Retina (tissue), 1 donor: ENCODE measurements at places on chromosomes 13 and 19.

DNA sequence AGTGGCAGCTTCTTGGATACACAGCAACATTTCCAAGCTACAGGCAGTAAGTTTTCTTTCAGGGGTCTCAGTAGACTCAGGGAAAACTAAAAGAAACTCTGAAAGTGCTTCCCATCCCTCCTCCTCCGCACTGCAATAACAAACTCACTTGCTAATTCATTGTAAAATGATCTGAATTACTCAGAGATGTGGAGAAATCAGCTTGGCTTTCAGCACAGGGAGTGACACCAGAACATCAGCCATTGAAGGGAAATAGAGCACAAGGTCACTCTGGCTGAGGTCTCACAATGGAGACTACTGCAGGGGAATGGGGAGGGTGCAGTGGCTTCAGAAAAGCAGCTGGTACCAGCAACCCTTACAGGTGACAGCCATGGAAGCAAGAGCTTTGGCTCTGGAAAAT, 137.3 kb upstream of the SERP2 start:
- DNase-seq, result no peak

DNA sequence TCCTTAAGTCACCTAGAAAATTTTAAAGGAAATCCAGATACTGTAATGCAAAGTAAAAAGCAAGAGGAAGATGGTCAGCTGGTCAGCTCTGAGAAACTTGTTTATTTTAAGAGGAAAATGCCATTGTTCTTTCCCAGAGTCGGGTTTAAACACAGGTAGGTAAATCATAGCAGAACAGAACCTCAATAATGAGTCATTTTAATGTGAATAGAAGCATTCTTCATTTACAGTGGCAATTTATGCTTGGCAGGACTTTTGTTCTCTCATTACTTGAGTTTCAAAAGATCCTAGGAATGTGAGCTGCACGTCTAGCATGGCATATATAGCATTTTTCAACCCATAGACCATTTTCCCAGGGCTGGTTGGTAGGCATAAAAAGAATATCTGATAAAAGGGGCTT, 132.3 kb downstream of the LIG4 start:
- peak; percentile 23 for DNase-seq

DNA sequence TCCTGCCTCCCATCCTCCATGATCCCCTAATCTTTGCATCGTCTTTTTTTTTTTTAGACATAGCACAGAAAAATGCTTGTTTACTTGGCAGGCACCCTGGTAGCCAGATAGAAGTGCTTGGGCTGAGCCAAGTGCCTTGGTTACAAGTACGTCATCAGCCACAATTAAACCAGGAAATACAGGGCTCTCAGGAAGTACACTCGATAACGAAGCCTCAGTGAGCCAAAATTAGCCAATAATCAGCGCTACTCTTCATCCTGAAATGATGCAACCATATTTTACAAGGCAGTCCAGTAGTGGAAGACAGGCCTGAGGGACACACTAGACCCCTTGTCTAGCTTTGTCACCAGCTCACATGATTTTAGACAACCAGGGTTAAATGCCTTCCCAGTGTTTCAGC, 194.0 kb upstream of the NBEA start:
- DNase-seq, result no peak

DNA sequence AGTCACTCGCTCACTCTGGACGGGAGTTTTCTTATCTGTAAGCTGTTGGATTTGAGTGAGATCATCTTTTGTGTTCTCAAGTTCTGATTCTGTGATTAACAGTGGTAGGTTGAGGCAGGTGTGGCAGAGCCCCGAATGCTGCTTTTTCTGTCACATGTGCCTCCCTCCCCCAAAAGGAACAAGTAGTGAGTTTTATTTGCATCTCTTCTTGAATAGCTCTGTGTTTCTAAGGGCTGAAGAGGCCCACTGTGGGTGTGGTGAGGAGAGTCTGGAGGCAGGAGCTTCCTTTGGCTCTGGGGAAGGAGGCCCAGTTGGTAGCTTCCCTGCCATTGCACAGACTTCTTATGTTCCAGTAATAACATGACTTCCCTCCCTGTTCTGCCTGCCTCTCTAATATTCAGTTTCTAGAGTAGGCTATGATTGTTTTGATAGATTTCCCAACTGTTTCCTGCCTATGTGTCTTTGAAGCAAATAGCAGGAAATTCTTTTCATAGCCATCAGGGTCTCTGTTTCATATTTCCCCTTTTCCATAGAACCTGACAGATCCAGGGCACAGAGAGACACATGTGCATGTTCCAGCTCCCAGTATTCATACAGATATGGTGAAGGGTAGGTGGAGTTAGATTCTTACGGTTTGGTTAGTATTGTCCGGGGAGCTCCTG, 23.9 kb upstream of the CXCL17 start:
- no peak for DNase-seq

DNA sequence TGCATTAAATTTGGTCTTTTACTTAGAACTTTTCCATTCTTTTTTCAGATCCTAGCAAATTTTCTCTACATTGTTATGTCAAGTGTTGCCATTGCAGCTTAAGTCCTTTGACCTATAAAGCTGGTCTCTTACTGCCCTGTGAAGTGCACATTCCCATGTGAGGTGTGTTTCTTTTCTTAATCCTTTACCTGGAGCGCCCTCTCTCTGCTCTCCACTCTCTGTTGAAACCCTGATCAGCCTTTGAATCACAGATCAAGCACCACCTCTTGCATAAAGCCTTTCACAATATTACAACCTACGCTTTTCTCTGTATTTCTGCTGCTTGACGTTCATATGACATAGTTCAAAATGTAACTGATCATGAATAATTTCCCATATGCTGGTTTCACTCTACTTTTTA, 84.8 kb downstream of the PCDH17 start:
- DNase-seq, result no peak

DNA sequence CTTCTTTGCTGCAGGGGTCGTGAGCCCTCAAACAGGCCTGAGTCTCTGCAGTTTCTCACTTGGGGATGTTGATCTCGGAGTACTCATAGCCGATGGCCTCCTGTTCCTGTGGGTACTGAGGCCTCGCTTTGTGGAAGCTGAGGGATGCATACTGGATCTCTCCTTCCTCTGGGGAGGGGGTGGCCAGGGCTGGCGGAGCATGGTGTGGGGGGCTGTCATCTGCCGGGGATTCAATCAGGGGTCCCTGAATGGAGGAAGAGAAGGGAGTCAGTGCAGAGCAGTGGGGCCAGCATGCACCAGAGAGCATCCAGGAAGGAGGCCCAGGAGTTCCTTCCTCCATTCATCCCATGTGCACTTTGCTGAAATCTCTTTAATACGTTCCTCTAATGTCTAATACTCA, 10.0 kb downstream of the SIGLEC12 start:
- DNase-seq, result no peak

- no peak for DNase-seq
These were observed 165.7 kb upstream of the KL start for GRCh38 chr13:32850316-32851052.

DNA sequence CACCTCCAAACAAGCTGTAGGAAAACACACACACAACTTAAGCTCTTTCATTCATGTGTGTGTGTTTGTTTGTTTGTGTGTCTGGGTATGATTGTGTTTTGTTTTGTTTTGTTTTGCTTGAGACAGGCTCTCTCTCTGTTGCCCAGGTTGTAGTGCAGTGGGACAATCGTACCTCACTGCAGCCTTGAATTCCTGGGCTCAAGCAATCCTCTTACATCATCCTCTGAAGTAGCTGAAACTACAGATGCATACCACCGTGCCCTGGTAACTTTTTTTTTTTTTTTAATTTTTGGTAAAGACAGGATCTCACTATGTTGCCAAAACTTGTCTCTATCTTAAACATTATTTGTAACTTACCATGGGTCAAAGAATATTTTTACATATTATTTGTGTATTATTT, 431.7 kb downstream of the SLITRK1 start:
- DNase-seq, result no peak

DNA sequence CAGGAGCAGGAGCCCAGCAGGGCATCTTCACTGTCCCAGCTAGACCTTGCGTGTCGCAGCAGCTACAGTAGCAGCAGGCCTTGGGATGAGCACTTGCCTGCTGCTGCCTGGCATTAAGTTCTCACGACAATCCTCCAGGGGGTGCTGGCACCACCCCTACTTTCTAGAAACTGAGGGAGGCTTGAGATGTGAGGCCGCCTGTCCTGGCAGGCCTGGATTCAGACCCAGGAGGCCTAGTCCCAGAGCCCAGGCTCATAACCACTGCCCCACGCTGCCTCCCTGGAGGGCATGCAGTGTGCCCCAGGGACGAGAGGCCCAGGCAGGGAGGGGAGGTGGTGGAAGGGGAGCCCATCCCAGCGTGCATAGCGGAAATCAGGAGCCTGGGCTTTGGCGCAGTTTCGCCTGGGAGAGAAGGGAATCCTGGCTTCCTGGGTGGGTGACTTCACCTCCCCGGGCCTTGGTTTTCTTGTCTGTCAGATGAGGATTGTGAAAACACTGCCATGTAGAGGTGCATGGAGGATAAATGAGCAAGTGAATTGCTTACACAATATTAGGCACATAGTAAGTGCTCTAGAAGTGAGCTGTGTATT, 26.1 kb downstream of the PPP5C start:
- DNase-seq, result no peak

- no peak for DNase-seq
These were observed 13.3 kb upstream of the PRKD2 start for GRCh38 chr19:46730187-46730586.

- DNase-seq, result no peak
These were observed 190.3 kb downstream of the STK24 start for GRCh38 chr13:98386637-98387036.

- peak; percentile 60 for DNase-seq
These were observed 69.5 kb downstream of the DACH1 start for GRCh38 chr13:71797517-71797916.

DNA sequence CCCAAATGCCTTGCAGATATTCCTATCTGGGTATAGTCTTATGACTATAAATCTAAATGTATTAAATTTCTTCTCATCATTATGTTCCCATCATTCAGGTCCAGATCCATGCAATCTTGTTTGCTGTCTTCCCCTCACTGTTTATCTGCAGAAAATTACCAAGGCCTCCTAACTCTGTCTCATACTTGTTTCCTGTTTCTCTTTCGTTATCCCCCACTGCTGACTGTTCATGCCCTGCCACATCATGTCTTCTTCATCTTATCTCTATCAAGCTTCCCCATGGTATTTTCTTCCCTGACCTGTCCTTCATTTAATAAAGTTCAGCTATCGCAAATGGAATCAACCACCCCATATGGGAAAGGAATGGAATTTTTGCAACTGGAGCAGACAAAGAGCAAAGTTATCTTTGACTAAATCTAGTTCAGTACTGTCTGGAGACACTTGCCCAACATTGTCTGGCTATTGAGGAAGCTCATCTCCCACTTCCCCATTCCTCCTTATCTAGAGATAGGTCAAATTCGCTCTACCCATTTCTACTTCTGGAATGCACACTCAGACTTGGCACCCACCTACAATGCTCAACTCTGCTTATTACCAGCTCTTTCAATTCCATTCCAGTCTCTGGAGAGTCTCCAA, 1358.1 kb downstream of the EFNB2 start:
- DNase-seq, result no peak

DNA sequence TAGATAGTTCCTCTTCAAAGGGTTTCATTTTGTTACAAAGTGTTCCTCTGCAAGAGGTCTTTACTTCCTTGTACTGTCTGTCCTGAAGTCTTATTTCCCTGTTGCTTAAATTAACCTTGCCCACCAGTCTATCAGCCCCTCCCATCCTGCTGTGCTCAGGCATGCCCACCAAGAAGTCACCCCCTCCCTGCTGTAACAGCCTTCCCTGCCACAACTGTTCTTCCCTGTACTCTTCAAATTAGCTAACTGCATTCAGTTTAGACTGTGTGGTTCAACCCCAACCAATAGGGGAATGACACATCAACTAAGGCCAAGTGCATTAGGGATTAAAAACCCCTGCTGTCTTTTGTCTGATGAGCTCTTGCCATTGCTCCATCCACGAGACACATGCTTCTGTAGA, 34.4 kb upstream of the ZNF562 start:
- no peak for DNase-seq

DNA sequence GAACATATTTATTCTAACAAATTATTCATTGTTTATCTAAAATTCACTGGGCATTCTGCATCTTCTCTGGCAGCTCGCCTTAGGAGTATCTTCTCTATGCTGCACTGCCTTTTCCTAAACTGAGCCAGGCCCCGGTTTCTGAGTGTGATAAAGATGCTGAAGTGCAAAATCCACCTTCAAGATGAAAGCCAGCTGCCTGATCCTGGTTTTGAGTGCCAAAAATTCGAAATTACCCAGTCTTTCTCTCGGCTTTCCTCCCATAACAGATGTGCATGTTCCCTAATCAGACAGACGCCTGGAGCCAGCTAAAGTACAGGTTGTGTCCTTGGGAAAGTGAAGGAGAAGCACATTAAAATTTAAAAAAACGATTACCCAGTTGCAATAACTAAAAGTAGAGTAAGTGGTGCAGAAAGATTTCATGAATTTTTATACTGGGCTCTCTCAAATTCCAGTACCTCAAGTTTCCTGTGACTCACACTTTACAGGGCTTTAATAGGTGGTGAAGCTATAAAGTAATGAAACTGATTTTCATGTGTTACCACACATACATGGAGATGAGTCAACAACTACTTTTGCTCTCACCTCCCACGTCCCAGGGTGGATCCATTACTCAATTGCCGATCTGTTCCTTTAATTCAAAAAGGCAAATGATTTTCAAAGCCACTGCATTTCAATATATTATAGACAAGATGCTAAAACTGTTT, 65.0 kb upstream of the GTF2F2 start:
- no peak for DNase-seq

- DNase-seq, result no peak
These were observed 16.0 kb downstream of the FGF9 start for GRCh38 chr13:21686751-21687391.

- DNase-seq, result no peak
These were observed 17.9 kb upstream of the ATP8B3 start for GRCh38 chr19:1829958-1830357.

DNA sequence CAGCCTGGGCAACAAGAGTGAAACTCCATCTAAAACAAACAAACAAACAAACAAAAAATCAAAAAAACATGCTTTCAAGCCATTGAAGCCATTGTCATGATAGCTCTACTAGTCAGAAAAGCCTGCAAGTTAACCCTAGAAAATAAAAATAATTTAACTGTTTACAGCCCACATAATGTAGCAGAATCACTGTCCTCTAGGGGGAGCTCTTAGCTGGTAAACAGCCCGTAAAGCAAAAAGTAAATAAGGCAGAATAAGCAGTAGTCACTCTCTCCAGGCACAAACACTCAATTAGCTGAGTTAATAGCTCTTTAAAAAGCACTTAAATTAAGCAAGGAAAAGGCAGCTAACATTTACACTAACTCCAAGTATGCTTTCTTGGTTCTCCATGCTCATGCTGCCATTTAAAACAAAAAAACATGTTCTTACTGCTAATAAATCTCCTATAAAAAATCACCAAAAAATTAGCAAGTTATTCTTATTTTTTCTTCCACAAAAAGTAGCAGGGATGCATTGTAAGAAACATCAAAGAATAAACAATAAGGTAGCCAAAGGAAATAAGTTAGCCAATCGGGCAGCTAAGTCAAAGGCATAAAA, 11.3 kb downstream of the LILRB4 start:
- peak; percentile 21 for DNase-seq

- DNase-seq, result no peak
These were observed 37.6 kb downstream of the KCTD12 start for GRCh38 chr13:76848596-76848995.

- peak; percentile 60 for DNase-seq
These were observed 744.1 kb downstream of the UQCRFS1 start for GRCh38 chr19:28468701-28469459.

GRCh38 chr13:111611651-111612050, 291.2 kb downstream of the TEX29 start:
- DNase-seq, result no peak
